ENCODE measurements at places on chromosomes 2 and 18. TPM values are rescaled to one million over a fixed set of nuclear protein-coding genes. Genes with fewer than 3 reads are reported as not detected.
A peak's percentile ranks its signal among the peaks of the same experiment; 100 is the strongest.

DNA sequence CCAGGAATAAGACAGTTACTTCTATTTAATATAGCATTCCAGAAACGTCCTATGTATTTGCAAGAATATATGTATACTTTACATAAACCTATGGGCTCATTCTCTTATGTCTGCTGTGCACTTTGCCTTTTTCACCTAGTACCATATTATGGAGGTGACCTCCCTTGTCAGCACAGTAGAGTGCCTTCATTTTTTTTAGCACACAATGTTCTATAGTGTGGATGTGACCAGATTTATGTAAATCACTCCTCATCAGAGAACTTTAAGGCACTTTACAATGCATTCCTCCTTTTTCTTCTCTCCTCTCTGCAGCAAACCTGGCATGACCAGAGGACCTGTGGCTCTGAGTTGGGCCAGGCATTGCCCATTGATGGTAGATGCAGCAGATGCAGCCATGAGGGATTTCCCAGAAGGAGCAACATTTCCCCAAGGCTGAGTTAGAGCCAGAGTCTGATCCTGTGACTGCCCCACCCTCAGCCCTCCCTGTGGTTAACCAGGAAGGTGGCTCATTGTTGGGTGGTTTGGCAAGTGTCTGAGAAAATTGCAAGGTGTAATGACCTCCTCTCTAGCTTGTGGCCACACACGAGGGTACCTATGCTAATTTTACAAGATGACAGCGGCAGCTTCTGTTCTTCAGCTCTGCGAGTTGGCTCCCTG lies 76.5 kb upstream of the DLX2 start:
- H3K4me1 ChIP-seq: no peaks in the 10 kb centered on the region
- H3K27ac ChIP-seq: no peak overlapping the region
- no peak for DNase-seq

DNA sequence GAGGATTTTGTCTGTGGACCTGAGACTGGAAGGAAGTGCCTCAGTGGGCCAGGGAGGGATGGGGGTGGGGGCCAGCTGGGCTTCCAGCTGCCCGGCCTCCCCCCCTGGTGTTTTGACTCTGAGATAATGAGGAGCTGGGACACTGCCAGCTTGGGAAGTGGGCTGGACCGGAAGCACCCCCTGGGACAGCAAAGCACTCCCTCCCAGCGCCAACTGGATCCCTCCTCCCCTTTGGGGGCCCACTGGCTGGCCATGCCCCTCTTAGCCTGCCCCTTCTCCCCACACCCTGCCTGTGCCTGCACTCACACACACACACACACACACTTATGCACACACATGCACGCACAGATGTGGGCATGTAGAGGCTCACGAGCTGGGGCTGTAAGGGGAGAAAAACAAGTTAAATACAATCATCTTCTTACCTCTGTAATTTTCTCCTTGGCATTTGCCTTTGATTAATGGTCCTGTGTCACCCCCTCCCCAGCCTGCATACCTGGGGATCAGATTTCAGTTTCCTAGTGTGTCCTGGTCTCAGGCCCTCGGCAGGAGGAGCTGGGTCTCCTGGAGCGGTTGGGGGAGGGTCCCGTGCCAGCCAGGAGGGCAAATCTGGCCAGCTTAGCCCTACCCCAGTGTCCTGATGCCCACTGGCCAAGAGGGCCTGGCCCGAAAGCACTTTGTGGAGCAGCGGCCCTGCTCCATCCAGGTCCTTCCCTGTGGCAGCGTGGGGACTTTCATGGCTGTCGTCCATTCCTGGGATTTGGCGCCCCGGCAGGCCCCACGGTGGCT lies 3.6 kb downstream of the ITM2C start:
- no peak overlapping the region for H3K27ac ChIP-seq
- no peak overlapping the region for H3K4me3 ChIP-seq

DNA sequence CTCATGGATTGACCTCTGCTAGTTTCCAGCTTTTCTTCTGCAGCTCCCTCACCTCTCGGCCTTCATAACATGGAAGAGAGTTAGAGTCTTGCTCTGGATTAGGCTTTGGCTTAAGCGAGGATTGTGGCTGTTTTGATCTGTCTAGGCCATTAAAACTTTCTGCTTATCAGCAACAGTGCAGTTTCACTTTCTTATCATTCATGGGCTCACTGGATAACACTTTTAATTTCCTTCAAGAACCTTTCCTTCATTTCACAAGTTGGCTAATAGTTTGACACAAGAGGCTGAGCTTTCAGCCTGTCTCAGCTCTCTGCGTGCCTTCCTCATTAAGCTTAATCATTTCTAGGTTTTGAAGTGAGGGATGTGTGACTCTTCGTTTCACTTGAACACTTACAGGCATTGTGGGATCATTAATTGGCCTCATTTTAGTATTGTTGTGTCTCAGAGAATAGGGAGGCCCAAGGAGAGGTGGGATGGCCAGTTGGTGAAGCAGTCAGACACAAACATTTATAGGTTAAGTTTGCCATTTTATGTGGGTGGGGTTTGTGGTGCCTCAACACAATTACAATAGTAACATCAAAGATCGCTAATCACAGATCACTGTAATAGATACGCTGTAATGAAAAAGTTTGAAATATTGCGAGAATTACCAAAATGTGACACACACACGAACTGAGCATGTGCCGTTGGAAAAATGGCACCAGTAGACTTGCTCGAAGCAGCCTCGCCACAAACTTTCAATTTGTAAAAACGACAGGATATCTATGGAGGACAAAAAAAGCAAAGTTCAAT lies 129.3 kb downstream of the ZNF236 start:
- peaks cover 15% of the 10 kb centered on the region for H3K36me3 ChIP-seq
- peaks cover 6% of the 10 kb centered on the region for H3K4me1 ChIP-seq
- DNase-seq: no peak
- H3K27me3 ChIP-seq: no peaks in the 10 kb centered on the region
- H3K4me3 ChIP-seq: no peak overlapping the region
- H3K27ac ChIP-seq: no peak overlapping the region

DNA sequence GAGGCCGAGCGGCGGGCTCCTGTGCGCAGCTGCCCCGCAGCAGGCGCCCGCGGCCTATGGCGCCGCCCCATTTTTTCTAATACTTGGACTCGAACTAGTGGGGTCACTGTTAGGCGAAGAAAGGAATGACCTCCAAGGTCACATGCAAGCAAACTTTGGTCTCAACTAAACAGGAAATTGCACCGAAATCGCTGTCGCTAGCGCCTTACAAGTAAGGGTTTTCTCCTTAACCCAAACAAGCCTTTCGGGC lies 339 bp downstream of the ACAA2 start:
- no peaks in the 10 kb centered on the region for H3K36me3 ChIP-seq
- H3K27ac ChIP-seq: peak overlapping the region; percentile 96
- H3K4me3 ChIP-seq: peak overlapping the region; percentile 74
- no peaks in the 10 kb centered on the region for H3K27me3 ChIP-seq

GRCh38 chr18:2515171-2515787 lies 56.0 kb downstream of the METTL4 start:
- H3K4me1 ChIP-seq: peaks cover 13% of the 10 kb centered on the region
- no peak for DNase-seq
- H3K4me3 ChIP-seq: no peak overlapping the region
- H3K36me3 ChIP-seq: no peaks in the 10 kb centered on the region
- H3K27ac ChIP-seq: no peak overlapping the region

- H3K36me3 ChIP-seq: no peaks in the 10 kb centered on the region
- DNase-seq: peak; percentile 77
- H3K27me3 ChIP-seq: no peaks in the 10 kb centered on the region
- H3K27ac ChIP-seq: no peak overlapping the region
- no peak overlapping the region for H3K4me3 ChIP-seq
Measured at GRCh38 chr2:215931256-215931903, 82.0 kb downstream of the MREG start.

DNA sequence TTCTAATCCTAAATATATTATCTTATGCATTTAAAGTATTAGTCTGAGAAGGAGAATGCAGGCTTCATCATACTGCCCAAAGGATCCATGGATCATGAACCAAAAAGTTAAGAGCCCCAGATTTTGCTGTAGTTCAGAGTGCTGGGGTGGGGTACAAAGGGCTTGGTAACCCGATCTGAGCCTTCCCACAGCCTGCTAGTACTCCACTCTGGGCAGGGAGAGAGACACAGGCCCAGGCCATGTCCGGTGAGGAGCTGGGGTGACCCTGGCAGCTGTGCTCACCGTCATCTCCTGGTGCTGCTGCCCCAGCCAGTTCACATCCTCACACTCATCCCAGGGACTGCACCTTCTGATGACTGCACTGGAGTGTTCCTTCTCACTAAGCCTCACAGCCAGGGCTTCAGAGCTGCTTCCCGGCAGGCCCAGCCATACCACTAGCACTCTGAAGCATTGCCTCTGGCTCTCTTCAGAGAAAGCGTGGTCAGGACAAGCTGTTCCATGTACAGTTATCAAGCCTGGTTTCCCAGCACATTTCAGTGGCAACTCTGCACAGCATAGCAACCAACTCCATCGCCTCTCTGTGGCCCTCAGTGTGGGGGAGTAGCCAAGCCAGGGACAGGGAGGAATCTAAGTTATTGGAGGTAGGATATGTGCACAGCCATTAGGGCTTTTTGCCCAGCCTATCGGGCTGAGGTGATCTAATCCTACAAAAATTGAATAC lies 189.0 kb upstream of the CTAGE1 start:
- DNase-seq: no peak
- no peaks in the 10 kb centered on the region for H3K36me3 ChIP-seq

GRCh38 chr2:59871830-59872229 lies 681.6 kb downstream of the BCL11A start:
- H3K27me3 ChIP-seq: no peaks in the 10 kb centered on the region
- H3K4me3 ChIP-seq: no peak overlapping the region
- no peak for DNase-seq
- H3K4me1 ChIP-seq: no peaks in the 10 kb centered on the region
- H3K36me3 ChIP-seq: no peaks in the 10 kb centered on the region

DNA sequence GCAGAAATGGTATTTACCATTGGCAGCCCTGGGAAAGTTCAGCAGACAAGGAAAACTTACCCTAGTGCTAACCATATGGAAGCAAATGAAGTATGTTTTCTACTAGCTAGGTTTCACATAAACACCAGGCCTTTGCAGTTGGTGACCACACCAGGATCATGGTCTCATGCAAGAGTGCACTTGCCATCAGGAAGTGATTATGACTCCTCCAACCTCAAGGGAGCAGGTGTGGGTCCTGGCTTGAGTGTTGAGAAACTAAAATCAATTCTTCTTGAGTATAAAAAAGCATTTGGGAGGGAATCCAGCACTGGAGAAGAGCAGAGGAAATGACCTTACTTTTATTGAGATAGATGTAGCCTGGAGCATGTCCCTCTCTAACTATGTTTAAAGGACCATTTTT lies 56.8 kb upstream of the SPAG16 start:
- no peak overlapping the region for H3K27ac ChIP-seq
- H3K27me3 ChIP-seq: no peaks in the 10 kb centered on the region
- no peak for DNase-seq
- no peaks in the 10 kb centered on the region for H3K36me3 ChIP-seq
- no peaks in the 10 kb centered on the region for H3K4me1 ChIP-seq

GRCh38 chr2:155689791-155690190 lies 642.7 kb downstream of the NR4A2 start:
- H3K27me3 ChIP-seq: no peaks in the 10 kb centered on the region
- H3K4me3 ChIP-seq: no peak overlapping the region

GRCh38 chr2:3313781-3314375 lies 63.7 kb downstream of the EIPR1 start:
- H3K27me3 ChIP-seq: no peaks in the 10 kb centered on the region
- no peak overlapping the region for H3K27ac ChIP-seq
- no peaks in the 10 kb centered on the region for H3K36me3 ChIP-seq
- H3K4me1 ChIP-seq: no peaks in the 10 kb centered on the region
- H3K4me3 ChIP-seq: no peak overlapping the region
- DNase-seq: no peak

- no peak overlapping the region for H3K4me3 ChIP-seq
- H3K27me3 ChIP-seq: no peaks in the 10 kb centered on the region
- H3K36me3 ChIP-seq: no peaks in the 10 kb centered on the region
- no peak overlapping the region for H3K27ac ChIP-seq
Measured at GRCh38 chr18:64118406-64118805, 30.5 kb downstream of the LINC00305 start.

GRCh38 chr18:61635901-61636528 lies 256.8 kb downstream of the RNF152 start:
- peak overlapping the region; percentile 14 for H3K27ac ChIP-seq
- H3K27me3 ChIP-seq: no peaks in the 10 kb centered on the region
- H3K4me1 ChIP-seq: peaks cover 16% of the 10 kb centered on the region

DNA sequence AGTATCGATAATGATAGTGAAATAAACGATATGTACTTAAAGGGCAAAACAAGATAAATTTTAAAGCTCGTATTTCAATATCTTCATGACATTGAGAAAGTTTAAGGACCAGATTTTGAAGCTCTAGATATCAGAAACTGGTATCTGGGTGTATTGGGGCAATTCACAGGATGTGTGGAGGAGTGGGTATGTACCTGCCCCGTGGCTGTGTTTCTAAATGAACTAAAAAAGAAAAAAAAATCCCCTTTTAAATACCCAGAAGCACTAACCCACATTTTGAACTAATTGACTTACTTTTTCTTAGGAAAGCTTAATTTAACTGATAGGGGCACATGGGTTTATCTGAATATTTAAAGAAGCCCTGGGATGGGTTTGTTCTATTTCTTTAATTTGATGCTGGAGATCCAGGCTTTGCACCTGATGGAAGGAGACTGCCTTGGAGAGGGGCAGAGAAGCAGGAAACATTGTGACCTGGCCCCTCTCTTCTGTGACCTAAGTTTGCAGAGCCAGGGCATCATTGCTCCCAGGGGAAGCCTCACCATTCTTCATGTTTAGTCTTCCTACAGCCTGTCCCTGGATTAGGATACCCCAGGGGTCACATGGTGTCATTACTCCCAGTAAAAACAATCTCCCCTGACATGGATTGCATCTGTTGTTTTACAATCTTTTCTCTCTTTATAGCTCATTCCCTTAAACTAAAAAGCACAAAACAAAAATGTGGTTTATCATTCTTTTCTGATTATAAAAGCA lies 7.6 kb upstream of the KCTD1 start:
- H3K27me3 ChIP-seq: no peaks in the 10 kb centered on the region
- H3K27ac ChIP-seq: no peak overlapping the region
- no peaks in the 10 kb centered on the region for H3K4me1 ChIP-seq
- no peak overlapping the region for H3K4me3 ChIP-seq
- no peaks in the 10 kb centered on the region for H3K36me3 ChIP-seq
- DNase-seq: no peak

DNA sequence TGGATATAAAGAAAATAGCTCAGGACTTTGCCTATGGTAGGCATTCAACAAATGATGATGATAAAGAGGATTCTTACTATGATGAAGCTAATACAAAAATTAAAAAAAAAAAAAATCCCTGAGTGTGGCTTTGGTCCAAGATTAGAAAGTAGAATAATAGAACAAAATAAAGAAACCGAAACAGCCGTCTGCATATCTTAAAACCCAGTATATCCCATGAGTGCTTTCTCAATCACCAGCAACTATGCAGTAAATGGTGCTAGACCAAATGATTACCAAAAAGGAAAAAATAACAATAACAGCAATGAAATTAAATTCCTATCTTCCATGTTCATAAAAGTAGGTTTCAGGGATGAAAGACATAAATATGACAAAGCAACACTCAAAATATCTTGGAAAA lies 59.3 kb upstream of the DCC start:
- no peaks in the 10 kb centered on the region for H3K36me3 ChIP-seq
- H3K27me3 ChIP-seq: no peaks in the 10 kb centered on the region
- DNase-seq: no peak
- H3K27ac ChIP-seq: no peak overlapping the region
- H3K4me1 ChIP-seq: no peaks in the 10 kb centered on the region

The ELAC1 gene
- total RNA-seq: 2.6 TPM

The MOB1A gene
- total RNA-seq: 47.8 TPM

The SOX11 gene
- total RNA-seq: 0.71 TPM

All from right atrium auricular region (tissue), 2 donors.